ENCODE measurements at places on chromosomes 3 and 15.
A peak's percentile ranks its signal among the peaks of the same experiment; 100 is the strongest.

GRCh38 chr3:8001712-8002111, 499.9 kb upstream of the LMCD1 start:
- DNase-seq: peak; percentile 8

DNA sequence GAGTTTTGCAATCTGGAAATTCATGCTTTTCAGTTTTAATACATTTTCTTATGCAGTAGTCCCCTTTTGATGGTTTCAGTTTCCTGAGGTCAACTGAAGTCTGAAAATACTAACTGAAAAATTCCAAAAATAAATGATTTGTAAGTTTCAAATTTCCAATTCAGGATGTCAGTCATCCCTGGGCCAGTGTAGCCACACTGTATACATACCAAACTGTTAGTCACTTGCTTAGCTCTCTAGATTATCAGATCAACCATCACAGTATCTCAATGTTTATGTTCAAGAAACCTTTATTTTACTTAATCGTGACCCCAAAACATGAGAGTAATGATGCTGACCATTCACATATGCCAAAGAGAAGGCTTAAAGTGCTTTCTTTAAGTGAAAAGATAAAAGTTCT, 715.5 kb downstream of the GBE1 start:
- DNase-seq: no peak

DNA sequence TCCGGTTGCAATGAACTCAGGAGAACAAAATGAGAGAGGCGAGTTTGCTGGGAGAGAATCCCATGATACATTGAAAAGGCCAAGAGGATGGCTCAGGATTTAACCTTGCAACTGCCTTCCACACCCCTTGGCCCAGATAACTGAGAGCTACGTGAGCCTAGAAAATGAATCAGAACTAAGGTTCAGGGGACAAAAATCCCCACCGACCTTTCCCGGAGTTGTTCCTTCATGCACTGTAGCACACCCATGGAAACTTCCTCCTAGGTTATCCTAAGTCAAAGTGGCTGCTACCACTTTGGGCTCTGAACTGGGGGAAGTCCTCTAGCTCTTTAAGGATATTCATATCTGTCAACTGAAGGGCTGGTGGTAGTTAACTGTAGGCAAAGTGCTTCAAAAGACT, 58.3 kb upstream of the SLC4A7 start:
- no peak for DNase-seq

DNA sequence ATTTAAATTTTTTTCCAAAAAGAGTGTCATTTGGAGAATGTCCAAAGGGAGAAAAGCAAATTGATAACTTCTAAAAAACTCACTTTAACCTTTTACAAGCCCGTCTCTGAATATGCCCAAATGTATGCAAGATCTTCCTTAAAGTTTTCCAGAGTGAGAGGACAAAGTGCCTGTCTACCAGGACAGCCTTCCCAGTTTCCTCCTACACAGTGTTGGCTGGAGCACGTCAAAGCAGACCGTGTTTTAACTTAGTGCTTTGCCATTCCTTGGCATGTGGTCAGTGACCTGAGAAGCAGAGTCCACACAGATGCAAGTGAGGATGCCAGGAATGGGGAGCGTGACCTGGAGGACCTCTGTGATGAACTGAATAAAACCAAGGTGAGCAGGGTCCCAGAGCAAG, 245.7 kb downstream of the FAM43A start:
- DNase-seq: no peak

GRCh38 chr3:123818324-123818920, 65.7 kb downstream of the MYLK start:
- no peak for DNase-seq

All from BE2C (cell line).